NCI-H1436 (cell line): ENCODE measurements at places on chromosomes 2 and 18.
A peak's percentile ranks its signal among the peaks of the same experiment; 100 is the strongest.

- DNase-seq, result no peak
Measured at GRCh38 chr2:228624733-228625132, 443.2 kb upstream of the SPHKAP start.

GRCh38 chr2:128984081-128984480 lies 665.4 kb upstream of the HS6ST1 start:
- DNase-seq, result no peak

DNA sequence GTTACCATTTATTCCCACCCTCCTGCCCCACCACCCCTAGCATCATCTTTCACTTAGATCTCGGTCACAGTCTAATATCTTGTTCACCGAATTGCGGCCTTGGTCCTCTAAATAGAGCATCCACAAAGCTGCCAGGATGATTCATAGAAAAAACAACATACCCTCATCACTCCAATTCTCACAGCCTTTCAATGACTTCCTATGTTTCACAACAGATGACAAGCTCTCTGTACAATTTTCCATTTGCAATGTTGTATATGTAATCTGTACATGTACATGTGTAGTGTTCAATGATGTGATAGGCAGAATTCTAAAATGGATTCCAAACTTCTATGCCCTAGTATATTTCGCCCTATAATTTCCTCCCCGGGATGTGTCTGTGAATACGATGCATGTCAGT lies 675.6 kb upstream of the CELF4 start:
- DNase-seq, result no peak

GRCh38 chr18:45155526-45155925 lies 459.8 kb upstream of the SLC14A2 start:
- DNase-seq, result no peak

- no peak for DNase-seq
Measured at GRCh38 chr2:115413791-115414190, 971.4 kb downstream of the DPP10 start.

- no peak for DNase-seq
Measured at GRCh38 chr2:142881619-142882018, 4.2 kb downstream of the KYNU start.

DNA sequence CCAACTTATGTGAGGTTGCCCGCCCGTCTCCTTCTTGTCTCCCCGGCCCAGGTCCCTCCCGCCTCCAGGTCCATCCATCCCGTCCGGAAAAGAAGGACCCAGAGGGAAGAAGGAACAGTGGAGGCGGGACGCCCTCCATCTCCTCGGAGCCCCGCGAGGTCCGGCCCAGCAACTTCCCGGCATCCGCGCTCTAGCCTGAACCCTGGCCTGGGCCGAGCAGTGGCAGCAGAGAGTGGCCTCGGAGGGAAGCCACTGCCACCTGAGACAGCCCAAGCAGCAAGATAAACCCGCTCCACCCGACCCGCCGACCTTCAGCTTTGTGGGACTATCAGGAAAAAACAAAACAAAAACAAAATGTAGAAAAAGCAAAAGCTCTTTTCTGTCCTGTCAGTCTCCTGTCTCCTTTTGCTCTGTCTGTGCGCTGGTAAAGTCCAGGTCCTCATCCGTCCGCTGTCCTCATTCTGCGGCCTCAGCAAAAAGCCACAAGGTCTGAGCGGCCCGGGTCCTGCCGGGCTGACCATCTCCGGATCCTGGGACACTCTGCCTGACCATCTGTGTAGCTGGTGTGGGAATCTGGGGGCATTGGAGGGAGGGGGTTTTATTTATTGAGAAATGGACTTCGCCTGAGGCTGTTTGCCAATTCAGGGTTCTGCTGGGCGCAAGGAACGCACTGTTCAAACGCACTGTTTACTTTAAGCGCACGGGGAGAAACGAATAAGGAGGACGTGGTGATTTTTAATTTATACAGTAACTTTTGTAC lies 3.1 kb downstream of the DLX1 start:
- DNase-seq, result no peak

- DNase-seq, result no peak
Measured at GRCh38 chr18:35497027-35497369, 762 bp downstream of the INO80C start.

GRCh38 chr2:152421521-152422370 lies 86.8 kb downstream of the FMNL2 start:
- no peak for DNase-seq

- no peak for DNase-seq
Measured at GRCh38 chr2:50651676-50652075, 380.3 kb downstream of the NRXN1 start.

DNA sequence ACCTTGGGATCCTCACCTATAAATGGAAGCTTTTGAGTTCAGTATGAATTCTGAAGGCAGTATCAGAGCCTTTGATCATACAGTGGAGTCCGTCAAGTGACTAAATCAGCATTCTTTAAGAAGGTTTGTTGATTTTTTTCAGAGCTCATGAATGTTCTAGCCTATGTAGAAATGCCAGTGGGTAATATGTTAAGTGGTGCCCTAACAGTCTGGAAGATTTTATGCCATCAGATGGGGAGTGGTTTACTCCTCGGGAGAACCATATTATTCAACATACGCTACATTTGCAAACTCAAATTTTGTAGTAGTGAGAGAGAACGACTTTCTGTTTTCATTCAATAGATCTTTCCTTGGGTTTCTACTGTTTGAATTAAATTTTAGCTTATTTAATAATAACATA lies 225.0 kb upstream of the ACVR2A start:
- no peak for DNase-seq

GRCh38 chr2:110140401-110140800 lies 24.8 kb upstream of the MALL start:
- DNase-seq, result no peak

DNA sequence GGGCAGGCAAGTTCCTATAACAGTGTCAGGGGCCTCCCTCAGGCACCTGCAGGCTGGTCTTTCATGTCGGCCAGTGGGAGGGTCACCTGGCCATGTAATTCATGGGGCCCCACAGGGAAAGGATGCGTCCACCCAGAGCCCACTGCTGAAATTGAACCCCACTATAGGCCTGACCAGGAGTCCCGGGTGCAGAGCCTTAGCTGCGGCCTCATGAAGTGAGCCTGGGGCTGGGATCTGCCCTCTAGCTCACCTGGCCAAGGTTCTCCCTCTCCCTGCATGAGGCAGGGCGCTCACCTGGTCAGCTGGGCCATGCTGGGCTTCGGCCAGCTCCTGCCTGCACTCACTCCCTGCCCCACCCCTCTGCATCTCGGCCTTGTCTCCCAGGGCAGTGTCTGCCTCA lies 41.1 kb downstream of the C1QL2 start:
- no peak for DNase-seq

GRCh38 chr2:17231394-17231965 lies 286.8 kb downstream of the RAD51AP2 start:
- no peak for DNase-seq

GRCh38 chr18:48670751-48671560 lies 132.1 kb downstream of the CTIF start:
- DNase-seq, result no peak

DNA sequence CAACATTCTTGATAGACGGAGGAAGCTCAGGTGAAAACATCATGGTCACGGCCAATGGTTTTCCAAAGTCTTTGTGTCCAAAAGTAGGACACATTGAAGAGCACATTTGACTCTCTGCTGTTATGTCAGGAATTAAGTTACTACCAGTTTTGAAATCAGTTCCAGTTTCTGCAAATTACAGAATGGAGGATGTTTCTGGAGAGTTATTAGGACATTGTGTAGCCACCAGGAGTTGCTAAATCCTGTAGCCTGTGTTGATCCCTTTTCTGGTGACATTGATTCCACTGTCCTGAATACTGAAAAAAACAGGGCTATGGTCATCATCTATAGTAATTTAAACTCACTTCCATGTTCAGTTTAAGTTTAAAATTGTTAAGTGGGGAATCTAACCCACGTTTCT lies 15.3 kb downstream of the UPP2 start:
- DNase-seq, result no peak

GRCh38 chr2:60280238-60280637 lies 273.2 kb downstream of the BCL11A start:
- DNase-seq, result no peak

DNA sequence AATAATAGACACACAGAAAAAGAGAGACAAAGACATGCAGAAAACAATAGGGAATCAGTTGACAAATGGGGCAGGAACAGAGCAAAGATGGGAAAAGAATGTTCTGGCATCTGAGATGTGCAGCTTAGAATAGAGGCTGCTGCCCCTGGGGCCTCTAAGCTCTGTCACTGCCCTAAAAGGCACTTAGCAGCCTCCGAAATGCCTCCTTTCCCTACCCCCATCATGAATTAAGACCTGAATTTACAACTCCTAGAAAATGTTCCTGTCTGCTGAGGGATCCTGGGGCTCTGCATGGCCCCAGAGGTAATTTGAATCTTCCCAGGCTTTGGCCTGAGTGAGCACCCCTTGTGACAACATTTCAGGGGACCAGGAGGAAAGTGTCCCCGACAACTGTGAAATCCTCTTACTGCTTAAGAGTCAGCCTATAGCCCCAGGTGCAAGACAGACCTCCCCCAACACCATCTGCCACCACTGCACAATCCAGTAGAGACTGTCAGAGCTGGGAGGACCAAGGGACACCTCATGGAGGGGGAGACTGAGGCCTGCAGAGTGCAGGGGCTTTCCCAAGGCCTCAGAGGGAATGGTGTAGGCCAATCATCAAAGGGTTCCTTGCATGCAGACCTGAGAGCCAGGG lies 24.8 kb downstream of the MRPL35 start:
- DNase-seq, result no peak

DNA sequence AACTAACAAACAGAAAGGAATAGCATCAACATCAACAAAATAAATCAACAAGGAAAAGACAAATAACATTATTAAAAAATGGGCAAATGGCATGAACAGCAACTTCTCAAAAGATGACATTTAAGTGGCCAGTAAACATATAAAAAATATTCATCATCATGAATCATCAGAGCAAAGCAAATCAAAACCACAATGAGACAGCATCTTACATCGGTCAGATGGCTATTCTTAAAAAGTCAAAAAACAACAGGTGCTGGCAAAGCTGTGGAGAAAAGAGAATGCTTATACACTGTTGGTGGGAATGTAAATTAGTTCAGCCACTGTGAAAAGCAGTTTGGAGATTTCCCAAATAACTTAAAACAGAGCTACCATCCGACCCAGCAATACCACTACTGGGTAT lies 327.1 kb downstream of the CMPK2 start:
- no peak for DNase-seq

GRCh38 chr2:42547014-42547413 lies 21.4 kb upstream of the MTA3 start:
- no peak for DNase-seq

- DNase-seq, result no peak
Measured at GRCh38 chr2:211930331-211930730, 608.3 kb downstream of the ERBB4 start.

GRCh38 chr2:67828066-67828465 lies 234.7 kb downstream of the C1D start:
- peak; percentile 26 for DNase-seq

DNA sequence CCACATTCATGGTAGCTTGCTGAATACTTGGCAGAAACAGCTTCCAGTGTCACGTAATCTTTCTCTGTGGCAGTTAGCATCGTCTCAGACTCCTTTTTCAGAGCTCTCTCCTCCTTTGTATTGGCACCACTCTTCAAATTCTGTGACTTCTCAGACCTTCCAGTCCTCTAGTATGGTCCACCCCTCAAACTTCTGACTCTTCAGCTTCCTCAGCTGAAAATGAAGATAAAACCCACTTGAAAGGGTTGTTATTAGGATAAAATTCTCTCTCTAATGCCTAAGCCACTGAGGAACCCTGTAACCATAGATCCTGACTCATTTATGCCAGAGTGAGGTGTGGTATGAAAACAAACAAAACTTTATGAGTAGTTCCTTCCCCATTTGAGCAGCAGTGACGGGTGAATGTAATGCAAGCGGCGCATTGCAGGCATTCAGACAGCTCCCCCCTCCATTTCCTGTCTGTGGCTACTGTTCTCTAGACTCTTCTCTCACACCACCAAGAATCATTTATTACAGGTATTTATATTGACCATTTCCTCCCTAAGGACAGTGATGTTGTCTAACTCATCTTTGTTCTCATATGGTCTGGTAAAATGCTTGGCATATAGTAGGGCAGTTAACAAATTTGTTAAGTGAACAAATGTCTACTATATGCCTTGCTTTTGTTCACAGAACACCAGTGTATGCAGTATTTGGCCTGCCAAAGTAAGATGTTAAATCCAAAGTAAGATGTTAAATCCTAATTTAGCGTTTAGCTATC lies 35.3 kb downstream of the GALNT1 start:
- no peak for DNase-seq

- no peak for DNase-seq
Measured at GRCh38 chr2:206158563-206159345, 490 bp downstream of the NDUFS1 start.

- no peak for DNase-seq
Measured at GRCh38 chr2:241541564-241542277, 16.8 kb upstream of the BOK start.

- no peak for DNase-seq
Measured at GRCh38 chr2:165122521-165122920, 81.3 kb downstream of the SCN3A start.

GRCh38 chr18:7447318-7448028 lies 119.6 kb upstream of the PTPRM start:
- DNase-seq, result no peak

- no peak for DNase-seq
Measured at GRCh38 chr18:23340661-23341060, 112.4 kb upstream of the RIOK3 start.

DNA sequence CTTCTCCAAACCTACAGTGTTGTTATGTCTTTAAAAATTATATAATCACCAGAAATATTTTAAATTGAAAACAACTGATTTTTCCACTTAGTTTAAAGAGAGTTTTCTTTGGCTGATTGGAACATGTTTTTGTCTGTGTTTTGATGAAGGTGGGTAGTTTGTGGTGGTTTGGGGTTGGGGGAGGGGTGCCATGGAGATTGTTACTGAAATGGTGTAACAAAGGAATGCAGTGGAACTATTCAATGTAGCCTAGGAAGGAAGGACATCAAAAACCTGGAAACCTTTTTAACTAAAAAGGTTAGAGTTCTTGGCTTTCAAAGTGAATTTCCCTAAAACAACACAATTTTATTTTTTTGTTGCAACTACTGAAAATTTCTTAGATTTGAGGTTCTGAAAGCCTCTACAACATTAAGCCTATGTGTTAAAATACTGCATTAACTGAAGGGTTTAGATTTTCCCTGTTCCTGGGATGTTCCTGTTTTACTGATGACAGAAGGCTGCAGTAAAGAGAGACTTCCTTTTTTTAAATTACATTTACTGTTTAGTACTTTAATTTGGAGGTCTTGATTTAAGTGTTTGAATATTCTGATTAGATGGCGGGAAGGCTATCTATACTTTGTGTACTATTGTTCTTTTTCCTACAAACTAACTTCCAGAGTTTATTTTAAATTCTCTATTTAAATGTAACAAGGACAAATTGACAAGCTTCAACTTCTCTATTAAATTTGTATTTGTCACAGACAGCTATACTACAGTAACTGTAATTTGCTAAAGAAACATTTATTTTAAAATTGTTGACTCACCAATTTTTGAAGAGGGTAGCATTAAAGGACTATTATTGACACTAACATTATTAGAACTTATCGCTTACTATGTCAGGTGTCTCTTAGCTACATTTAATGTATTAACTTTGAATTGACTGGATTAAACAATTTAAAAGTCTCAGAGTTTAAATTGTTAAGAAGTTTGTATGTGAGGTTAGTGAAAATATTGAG lies 87.7 kb downstream of the LIMS1 start:
- no peak for DNase-seq
